OCI-M1 (cell line): ENCODE measurements at places on chromosomes 7 and 10.

GRCh38 chr7:22485189-22485588, 14.8 kb downstream of the STEAP1B start:
- no peak for DNase-seq

GRCh38 chr10:73643362-73643761, 2.1 kb upstream of the MYOZ1 start:
- no peak for DNase-seq

DNA sequence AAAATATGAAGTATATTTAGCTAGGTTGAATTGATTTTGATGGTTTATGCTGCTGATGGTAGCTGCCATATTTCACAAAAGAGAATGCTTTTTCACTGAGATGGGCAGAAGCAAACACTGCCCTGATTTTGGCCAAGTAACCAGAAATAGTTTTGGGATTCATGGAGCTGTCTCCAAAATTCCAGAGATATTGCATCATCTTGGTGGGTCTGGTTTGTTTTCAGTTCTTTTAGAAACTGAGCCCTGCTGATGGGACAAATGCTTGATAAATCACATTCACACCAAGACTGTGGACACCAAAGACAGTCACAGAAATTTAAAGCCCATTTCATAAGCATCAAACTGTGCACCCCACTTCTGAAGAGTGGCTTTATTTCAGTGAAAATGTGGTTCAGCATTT, 140.5 kb downstream of the BICC1 start:
- no peak for DNase-seq

DNA sequence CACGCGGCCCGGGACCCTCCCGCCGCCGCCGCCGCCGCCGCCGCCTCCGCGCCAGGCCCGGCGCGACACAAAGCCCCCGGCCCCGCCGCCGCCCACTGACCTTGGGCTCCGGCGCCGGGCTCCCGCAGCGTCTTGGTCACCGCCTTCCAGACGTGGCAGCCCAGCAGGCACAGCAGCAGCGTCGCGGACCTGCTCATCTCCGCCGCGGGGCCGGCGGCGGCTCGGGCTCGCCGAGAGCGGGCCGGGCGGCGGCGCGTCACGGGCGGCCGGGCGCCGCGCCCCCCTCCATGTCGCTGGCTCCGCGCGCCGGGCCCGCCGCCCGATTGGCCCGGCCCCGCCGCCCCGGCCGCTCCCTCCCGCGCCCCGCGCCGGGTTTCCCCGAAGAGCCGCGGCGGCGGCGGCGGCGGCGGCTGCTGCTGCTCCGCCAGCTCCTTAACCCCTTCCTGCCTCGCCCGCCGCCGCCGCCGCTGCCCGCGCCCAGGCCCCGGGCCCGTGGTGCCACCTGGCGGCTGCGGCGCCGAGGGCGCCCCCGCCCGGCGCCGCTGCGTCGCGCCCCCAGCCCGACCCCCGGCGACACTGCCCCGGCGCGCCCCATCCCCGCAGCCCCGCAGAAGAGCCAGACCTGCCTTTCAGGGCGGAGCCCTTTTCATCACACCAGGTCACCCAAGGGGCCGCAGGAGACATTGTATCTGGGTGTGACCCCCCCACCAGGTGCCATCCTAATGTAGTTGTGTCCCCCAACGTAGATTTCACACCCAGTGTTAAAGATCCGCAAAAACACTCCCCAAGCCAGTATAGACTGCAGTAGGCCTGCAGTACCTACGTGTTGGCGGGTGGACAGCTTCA, at the start of gene FAM171A1:
TSS of gene FAM171A1 (minus strand) at position 434 of the 846 bp plus-strand sequence. CDS start at position 197, 237 bp downstream.
- peak; percentile 66 for DNase-seq

- no peak for DNase-seq
Observed at GRCh38 chr10:64312876-64313275, 791.7 kb downstream of the REEP3 start.

GRCh38 chr7:37901236-37901827, 15.3 kb downstream of the SFRP4 start:
- DNase-seq, result peak; percentile 62

DNA sequence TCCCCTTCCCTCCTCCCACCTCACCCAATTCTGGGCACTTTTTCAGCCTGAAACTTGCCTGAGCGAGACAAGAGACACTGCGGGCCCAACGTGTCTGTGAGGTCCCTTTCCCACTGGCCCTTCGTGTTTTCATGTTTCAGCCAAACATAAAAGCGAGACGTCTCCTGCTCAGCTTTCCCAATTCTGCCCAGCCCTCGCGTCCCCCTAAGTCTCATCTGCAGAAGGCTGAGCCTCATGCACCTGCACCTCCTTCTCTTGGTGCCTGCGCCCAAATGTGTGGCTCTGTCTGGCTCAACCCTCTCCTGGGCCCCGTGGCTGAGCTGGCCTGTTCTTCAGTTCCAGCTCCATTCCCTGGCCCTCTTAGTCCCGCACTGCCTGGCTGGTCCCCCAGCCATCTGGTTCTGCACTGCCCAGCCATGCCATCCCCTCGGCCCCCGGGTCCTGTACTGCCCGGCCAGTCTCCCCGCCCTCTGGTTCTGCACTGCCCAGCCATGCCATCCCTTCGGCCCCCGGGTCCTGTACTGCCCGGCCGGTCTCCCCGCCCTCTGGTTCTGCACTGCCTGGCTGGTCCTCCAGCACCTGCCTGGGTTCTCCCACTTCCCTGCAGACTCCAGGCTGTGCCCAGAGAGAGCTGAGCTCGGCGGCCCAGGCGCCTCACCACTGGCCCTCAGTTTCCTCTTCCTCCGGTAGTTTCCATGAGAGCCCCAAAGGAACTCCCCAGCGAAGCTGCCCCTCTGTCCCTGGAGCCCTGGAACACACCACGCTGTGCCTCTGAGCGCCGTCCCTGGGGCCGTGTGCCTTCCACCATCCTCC, 224.1 kb downstream of the DNAJB6 start:
- no peak for DNase-seq

GRCh38 chr10:48465860-48466521, 138.9 kb downstream of the ARHGAP22 start:
- DNase-seq, result no peak

- DNase-seq, result peak; percentile 75
Observed at GRCh38 chr10:119250641-119251314, 43.4 kb downstream of the GRK5 start.

DNA sequence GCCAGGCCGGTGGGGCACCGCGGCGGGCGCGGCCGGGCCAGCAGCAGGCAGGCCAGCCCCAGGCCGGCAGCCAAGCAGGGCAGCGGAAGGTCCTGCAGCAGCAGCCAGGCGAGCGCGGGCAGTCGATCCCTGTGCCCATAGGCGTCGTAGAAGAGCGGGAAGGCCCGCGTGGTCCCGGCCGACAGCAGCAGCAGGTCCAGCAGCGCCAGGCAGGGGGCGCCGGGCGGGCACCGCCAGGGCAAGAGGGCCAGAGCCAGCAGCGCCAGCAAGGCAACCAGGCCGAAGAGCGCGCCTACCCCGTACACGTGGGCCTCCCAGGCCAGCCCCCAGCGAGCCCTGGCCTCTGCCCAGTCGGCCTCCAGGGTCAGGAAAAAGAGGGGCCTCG, 8.4 kb upstream of the RBM28 start:
- DNase-seq, result no peak

- no peak for DNase-seq
Observed at GRCh38 chr10:103458720-103459119, at the start of gene CALHM1. Gene CALHM1, minus strand, starts transcription at chr10:103458900. Its CDS starts 149 bp downstream, at chr10:103458751.

- DNase-seq, result peak; percentile 43
Observed at GRCh38 chr10:97542169-97543024, 30.2 kb upstream of the ANKRD2 start.

DNA sequence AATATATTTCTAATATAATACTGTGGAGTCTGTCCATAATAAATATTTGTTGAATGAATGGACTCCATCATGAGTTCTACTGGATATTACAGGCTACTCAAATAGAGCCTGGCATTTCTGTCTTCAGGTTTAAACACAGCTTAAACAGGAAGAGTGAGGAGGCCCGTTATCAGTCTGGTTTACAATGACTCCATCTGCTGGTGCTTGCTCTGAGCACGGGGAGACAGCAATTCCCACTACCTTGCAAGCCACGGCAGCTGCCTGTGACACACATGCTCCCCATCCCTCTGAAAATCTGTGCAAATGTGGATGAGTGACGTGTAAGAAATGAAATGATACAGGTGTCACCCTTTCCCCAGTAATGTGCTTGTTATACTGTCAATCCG, 293.5 kb upstream of the IMMP2L start:
- peak; percentile 10 for DNase-seq

DNA sequence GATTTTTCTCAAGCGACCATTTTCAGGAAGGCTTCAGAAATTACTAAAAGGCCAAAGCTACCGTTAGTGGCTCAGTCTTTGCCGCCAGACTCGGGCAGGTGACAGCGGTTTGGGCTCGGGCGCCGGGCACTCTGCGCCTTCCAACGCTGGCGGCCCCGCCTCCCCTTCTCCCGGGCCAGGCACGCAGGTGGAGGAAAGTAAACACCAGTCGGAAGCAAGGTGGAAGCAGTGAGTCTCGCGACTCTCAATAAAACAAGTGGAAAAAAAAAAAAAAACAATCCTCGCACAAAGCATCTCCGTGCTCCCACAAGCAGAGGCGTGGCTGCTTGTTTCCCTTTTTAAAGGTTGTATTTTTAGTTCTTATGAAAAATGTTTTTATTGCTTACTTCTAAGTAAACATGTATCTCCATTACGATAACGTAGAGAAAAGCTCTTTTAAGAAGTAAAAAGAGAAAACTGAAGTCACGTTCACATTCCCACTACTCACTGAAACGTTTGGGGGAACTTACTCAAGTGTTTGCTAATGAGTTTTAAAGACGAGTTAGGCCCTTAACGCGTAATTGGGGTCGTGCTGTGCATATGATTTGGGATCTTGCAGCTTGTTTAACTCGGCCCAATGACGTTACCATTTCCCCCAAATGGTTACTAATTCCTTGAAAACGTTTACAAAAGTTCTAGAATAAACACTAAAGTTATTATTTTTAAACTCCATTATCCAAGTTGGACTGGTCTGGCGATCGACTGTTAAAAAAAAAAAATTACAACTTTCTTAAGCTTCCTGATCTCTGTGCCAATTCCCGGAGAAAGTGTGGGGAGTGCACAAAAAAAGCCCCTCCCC, 864 bp downstream of the CDCA7L start:
- DNase-seq, result peak; percentile 5

DNA sequence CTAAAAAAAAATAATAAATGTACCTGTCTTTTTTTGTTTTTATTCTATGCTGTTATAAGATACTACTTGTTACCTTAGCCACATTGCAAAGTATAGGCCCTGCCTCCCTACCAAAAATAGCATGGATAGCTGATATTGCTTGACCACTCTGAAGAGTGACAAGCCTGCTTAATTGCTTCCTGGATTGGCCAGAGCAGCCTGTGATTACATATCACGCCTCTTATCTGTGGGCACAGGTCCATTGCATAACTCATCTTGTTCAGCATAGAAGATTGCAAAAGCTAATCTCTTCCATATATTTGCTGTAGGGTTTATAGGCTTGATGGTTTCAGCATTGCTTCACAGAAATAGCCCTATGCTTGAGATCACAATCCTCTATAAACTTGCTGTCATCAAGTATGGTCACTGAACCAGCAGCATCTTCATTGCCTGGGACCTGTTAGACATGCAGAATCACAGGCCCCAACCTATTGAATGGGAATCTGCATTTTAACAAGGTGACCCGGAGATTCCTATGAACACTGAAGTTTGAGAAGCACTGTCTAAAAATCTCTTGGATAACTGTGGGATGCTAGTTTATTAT, 280.8 kb upstream of the CDC14C start:
- peak; percentile 35 for DNase-seq

DNA sequence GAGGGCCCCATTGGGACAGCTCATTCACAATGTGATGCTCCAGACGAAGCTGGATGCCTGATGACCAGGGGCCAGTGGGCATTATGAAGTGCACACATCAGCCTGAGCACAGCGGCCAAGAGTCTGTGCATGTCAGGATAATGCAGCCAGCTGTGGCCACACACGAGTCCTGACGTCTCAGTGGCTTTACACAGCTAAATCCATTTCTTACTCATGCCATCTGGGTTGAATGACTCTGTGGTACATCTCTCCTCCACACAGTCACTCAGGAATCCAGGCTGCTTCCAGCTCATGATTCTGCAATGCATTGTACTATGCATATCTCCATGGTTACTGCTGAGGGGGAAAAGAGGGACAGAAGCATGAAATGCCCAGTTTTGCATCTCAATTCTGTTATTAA, 123.6 kb downstream of the PRLHR start:
- DNase-seq, result no peak

GRCh38 chr10:128008521-128009250, 101.8 kb downstream of the PTPRE start:
- DNase-seq, result no peak

DNA sequence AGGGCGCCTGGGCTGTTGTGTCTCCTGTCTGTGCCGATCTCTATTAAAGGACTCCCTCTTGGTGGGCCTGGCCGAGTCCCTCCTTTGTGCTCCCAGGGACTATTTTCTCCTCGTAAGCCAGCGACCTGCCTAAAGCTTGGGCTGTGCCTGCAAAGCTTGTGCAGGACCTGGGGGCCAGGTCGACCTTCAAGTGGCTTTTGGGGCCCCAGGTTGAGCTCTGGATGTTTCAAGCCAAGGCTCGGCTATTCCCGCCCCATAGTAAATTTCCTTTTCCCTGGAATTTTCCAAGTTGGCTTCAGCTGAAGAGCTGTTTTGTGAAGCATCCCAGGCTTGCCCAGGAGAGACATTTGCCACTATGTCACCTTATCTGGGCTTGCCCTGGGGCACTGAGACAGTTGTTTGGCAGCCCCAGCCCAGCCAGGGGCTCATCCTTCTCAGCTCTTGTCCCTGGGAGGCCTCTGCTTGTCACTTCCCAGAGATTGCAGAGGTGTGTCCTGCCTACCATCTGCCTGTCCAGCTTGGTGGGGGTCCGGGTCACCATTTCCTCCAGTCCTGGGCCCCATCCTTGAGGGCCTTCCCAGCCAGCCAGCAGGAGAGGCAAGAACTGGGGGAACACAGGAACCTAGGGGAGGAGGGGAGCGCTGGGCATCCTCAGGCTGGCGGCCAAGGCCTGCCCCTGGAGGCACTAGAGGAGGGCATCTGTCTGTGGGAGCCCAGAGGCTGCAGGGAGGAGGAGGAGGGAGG, 20.2 kb downstream of the ZMIZ2 start:
- no peak for DNase-seq

- peak; percentile 59 for DNase-seq
Observed at GRCh38 chr7:96596120-96596826, 113.4 kb downstream of the SEM1 start.

DNA sequence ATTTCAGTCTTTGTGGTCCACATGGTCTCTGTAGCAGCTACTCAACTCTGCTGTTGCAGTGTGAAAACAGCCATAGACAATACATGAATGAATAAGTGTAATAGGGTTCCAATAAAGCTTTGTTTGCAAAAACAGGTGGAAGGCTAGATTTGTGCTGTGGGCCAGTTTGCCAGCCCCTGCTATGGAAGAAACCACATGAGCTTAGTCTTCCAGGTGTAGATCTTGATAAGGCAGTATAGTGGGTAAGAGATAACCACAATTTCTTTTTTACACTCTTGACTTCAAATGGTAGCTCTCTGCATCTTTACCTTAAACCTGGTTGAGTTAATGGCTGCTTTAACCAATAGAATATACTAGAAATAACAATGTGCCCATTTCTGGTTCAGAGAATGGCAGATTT, 135.0 kb upstream of the PALS2 start:
- no peak for DNase-seq

- DNase-seq, result no peak
Observed at GRCh38 chr10:66228887-66229286, 696.9 kb upstream of the LRRTM3 start.
